ENCODE measurements at places on chromosomes 16 and 17. TPM values are rescaled to one million over a fixed set of nuclear protein-coding genes. Genes with fewer than 3 reads are reported as not detected.
A peak's percentile ranks its signal among the peaks of the same experiment; 100 is the strongest.

DNA sequence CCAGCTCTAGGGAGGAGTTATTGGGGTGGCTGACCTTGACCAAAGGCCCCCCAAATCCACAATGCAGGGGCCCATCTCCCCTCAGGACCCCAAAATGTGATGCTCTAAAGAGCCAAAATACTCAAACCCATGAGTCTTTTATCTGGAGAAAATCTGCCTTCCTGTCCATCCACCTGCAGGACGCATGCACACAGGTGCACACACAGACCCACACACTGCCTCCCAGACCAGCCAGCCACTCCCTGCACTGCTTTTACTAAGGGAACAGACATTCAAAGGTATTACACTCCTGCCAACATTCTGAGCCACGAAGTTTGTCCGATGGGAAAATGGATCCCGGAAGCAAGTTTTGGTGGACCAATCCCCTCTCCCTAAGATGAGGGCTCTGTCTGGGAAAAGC is 76.1 kb upstream of the CDH5 start:
- H3K4me3 ChIP-seq: no peak overlapping the region
- H3K36me3 ChIP-seq: no peaks in the 10 kb centered on the region
- DNase-seq: no peak
- H3K27ac ChIP-seq: no peak overlapping the region
- peaks cover 9% of the 10 kb centered on the region for H3K27me3 ChIP-seq
- no peaks in the 10 kb centered on the region for H3K4me1 ChIP-seq

DNA sequence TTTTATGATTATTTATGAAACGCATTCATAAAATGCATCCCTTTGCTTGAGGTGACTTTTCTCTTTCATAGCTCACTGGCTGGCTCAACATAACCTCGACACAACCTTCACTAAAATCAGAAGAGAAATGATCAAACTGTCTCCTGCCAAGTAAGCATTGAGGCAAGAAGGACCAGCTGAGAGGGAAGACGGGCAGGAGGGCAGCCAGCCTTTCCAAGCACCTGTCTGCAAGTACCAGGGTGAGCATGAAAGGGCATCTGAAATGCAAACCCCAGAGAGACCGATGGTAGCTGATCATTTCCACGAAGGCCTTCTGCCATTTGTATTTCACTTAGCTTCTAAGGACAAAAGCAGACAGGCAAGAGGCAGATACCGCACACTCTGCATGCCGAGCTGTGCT is 52.1 kb upstream of the RPH3AL start:
- DNase-seq: no peak
- H3K4me1 ChIP-seq: peaks cover 9% of the 10 kb centered on the region
- H3K4me3 ChIP-seq: no peak overlapping the region
- H3K27ac ChIP-seq: no peak overlapping the region

GRCh38 chr16:50219402-50219975 is 46.9 kb upstream of the ADCY7 start:
- no peaks in the 10 kb centered on the region for H3K4me1 ChIP-seq
- H3K4me3 ChIP-seq: no peak overlapping the region
- H3K27ac ChIP-seq: no peak overlapping the region
- no peak for DNase-seq

- no peaks in the 10 kb centered on the region for H3K36me3 ChIP-seq
- peaks cover 58% of the 10 kb centered on the region for H3K4me1 ChIP-seq
- peak overlapping the region; percentile 79 for H3K27ac ChIP-seq
- no peak for DNase-seq
- H3K27me3 ChIP-seq: no peaks in the 10 kb centered on the region
- peak overlapping the region; percentile 81 for H3K4me3 ChIP-seq
Measured at GRCh38 chr17:78384479-78385175, 6.2 kb downstream of the PGS1 start.

DNA sequence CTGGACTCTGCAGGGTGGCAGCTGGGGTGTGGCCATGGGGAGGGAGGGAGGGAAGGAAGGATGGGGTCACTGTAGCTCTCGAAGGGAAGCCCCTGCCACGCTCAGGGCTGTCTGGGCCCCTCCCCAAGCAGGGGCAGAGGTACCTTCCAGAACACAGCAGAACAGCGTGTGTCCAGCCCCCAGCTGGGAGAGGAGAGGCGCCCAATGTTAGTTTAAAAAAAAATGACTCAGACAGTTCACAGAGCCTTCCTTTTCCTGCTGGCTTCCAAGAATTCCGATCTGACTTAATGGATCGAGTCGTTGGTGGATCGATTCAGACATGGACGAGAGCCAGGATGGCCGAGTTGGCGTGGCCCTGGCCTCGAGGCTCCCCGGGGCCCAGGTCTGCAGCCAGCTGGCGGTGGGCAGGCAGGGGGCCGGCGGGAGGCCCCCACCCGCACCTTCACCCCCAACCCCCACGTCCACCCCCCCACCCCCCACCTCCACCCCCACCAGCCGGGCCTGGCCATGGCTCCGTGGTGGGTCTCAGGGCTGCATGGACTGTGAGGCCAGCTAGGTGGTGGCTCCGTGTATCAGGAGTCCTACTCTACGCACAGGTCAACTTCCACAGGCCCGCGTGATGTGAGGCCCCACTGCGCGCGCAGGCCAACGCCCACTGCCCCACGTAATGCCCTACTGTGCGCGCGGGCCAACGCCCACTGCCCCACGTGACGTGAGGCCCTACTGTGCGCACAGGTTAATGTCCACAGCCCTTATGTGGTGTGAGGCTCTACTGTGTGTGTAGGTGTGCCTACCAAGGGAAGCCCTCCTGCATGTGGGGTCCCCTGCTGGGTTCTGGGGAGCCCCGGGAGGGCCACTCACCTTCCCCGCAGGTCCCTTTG is 21.8 kb downstream of the CACNA1H start:
- H3K4me3 ChIP-seq: no peak overlapping the region
- no peaks in the 10 kb centered on the region for H3K27me3 ChIP-seq
- no peak for DNase-seq

DNA sequence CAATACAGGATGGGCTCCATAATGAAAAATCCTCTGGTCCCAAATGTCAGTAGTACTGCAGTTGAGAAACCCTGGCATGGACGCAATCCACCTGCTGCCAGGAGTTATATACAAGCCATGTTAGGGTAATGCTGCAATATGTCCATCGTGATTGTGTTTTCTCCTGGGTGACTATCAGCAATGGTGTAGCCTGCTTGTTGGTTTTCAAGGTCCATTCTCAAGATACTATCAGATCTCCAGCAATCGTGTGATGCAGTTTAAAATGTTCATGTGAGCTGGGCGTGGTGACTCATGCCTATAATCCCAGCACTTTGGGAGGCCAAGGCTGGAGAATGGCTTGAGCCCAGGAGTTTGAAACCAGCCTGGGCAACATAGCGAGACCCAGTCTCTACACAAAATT is 24.0 kb downstream of the ABCC1 start:
- H3K4me1 ChIP-seq: peaks cover 42% of the 10 kb centered on the region
- no peak overlapping the region for H3K27ac ChIP-seq
- peaks cover 34% of the 10 kb centered on the region for H3K36me3 ChIP-seq

DNA sequence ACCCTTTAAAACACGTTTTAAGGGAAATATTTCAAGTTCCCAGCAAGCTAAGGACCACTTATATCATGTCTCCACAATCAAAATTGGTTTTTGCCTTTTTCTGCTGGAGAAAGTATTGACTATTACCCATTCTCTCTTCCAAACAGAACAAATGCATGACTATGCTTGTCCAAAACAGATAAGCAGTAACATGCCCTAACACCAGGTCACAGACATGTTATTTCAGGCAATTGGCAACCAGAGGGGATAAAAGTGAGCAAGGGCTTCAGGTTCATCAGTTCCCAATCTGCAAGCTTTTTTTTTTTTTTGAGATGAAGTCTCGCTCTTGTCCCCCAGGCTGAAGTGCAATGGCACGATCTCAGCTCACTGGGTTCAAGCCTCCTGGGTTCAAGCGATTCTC is 15.0 kb downstream of the SKA2 start:
- no peak overlapping the region for H3K4me3 ChIP-seq
- no peaks in the 10 kb centered on the region for H3K36me3 ChIP-seq
- no peak overlapping the region for H3K27ac ChIP-seq
- H3K27me3 ChIP-seq: no peaks in the 10 kb centered on the region
- no peak for DNase-seq

DNA sequence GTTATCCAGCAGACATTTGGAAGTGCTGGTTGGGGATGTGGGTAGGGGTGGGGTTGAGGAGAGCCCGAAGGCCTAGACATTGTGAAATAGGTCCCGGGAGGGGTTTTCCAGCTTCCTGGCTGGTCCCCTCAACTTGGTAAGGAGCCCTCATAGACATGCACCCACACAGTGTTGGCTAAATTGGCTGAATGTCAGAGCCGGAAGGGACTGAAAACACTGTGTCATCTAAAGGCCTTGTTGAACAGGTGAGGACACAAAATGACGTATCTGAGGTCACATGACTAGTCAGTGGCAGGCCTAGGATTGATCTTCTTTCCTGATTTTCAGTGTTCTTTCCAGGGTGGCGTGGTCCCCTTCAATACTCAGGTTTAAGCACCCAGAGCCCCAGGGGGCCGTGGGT is 27.6 kb downstream of the ITGB3 start:
- no peaks in the 10 kb centered on the region for H3K36me3 ChIP-seq
- no peak overlapping the region for H3K4me3 ChIP-seq
- no peak overlapping the region for H3K27ac ChIP-seq
- H3K27me3 ChIP-seq: no peaks in the 10 kb centered on the region

- H3K27ac ChIP-seq: no peak overlapping the region
- H3K4me1 ChIP-seq: no peaks in the 10 kb centered on the region
- DNase-seq: no peak
- no peaks in the 10 kb centered on the region for H3K36me3 ChIP-seq
Measured at GRCh38 chr17:72485596-72485995, 364.8 kb downstream of the SOX9 start.

The MYO15A gene
- 0.69 TPM for polyA plus RNA-seq

- no peaks in the 10 kb centered on the region for H3K27me3 ChIP-seq
- peak overlapping the region; percentile 85 for H3K4me3 ChIP-seq
- DNase-seq: no peak
- H3K4me1 ChIP-seq: peaks cover 46% of the 10 kb centered on the region
- H3K27ac ChIP-seq: peak overlapping the region; percentile 82
Measured at GRCh38 chr17:39927929-39928857, 661 bp downstream of the LRRC3C start.

- H3K36me3 ChIP-seq: no peaks in the 10 kb centered on the region
- H3K27me3 ChIP-seq: no peaks in the 10 kb centered on the region
- H3K4me3 ChIP-seq: no peak overlapping the region
Measured at GRCh38 chr17:2094891-2095535, 40.1 kb downstream of the HIC1 start.
